ENCODE measurements at places on chromosomes 11 and 22. TPM values are rescaled to one million over a fixed set of nuclear protein-coding genes. Genes with fewer than 3 reads are reported as not detected.

DNA sequence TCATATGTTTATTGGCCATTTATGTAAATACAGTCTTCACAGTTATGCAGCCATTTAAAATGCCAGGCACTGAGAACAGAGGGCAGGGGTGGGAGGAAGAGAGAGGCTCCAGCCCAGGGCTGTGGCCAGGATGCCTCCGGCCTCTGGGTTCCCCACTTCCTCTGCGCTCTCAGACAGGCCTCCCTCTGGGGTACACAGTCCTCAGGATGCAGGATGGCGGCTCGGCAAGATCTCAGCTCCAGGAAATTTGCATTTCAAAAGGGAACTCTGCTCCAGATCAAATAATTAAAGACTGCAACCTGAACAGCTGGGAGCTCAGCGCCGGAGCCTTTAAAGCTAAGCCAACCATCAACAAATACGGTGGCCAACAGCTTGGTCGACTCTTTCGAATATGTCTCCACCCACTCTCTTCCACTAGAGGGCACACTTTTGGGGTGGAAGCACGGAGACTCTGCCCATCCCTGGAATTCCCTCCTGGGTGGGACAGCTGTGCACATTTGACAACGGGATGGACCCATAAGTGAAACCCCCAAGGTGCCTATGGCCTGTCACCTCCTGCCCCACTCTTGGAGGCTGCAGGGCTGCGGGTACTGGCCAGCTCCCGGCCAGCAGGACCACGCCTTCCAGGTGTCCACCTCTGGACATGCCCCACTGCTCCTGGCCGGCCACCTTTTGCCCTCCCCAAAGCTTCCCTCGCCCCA, 1044.7 kb downstream of the BRD1 start:
- DNase-seq: no peak

DNA sequence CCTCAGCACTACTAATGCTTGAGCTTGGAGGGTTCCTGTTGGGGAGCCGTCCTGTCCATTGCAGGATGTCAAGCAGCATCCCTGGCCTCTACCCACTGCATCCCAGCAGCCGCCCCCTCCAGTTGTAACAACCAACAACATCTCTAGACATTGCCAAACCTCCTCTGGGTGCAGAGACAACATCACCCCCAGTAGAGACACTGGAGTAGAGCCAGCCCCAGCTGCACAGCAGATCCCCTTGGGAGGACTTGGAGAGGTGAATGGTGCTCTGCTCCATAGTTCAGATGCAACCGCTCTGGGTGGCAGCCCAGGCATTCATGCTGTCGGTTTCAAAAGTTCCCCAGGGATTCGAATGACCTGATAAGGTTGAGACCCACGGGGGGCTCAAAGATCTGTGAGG, 259.0 kb downstream of the MN1 start:
- DNase-seq: no peak

TCN1 gene
- polyA plus RNA-seq: not detected

DNA sequence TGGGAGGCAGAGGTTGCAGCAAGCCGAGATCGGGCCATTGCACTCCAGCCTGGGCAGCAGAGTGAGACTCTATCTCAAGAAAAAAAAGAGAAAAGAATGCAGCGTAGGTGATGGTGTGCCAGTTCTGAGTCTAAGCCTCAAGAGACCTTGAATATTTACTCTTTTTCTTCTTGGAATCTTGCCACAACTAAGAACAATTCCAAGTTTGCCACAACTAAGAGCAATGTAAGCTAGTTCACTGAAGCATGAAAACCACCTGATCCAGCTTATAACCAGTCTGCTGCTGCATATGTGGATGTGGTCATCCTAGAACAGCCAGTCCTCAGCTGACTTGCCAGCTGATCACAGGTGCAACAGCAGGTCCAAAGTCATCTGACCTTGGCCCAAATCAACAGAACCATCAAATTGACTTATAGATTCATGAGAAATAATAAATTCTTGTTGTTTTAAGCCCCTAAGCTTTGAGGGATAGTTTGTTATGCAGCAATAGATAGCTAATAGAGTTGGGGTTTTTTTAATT, 25.4 kb upstream of the SEZ6L start:
- no peak for DNase-seq

OR8G1 gene
- polyA plus RNA-seq: not detected

DNA sequence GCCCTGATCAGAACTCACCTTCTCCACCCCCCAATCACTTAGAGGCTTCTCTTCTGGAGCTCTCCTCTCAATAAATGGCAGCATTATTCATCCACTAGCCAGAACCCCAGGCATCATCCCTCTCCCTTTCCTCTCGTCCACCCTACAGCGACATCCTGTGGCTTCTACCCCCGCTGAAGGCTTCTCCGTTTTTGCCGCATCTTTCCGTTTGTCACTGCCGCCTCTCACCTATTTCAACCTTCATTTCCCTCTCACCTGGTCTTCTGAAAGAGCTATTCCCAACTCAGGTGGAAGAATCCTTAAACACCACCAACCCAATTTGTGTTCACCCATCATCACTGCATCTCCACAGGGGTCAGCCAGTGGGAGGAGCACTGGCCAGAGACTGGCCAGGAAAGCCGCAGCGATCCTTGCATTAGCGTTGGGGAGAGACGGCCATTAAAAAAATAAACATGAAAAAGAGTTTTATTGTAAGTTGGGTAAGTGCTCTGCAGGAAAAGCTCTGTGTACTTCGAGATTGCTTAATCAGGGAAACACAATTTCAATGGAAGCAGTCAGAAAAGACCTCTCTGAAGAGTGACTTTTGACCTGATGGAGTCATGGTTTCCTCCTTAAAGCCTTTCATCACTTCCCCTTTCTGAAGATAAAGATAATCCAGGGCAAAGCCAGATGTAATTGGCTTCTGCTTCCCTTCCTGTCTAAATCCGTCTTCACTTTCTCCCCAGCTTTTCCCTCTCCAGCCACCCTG, 36.7 kb downstream of the SPATA19 start:
- no peak for DNase-seq

DNA sequence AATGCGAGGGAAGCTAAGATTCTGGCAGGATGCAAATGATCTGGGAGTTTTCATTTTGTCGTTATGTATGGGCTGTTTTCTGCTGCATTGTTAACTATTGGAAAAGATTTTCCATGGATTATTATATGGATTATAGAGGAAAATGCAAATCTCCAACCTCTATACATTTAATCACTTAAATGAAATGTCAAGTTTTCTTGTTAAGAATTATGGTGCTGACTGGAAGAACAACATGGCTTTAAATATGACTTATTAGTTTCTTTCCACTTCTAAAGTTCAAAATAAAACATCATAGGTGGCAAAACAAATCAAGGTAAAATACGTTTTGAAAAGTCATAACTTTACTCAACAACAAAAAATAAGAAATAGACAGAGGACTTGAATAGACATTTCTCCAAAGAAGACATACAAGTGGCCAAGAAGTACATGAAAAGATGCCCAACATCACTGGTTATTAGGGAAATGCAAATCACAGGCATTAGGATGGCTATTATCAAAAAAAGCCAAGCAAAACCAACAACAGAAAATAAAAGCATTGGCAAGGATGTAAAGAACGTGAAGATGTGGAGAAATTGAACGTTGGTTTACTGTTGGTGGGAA, 56.2 kb upstream of the CLDN5 start:
- no peak for DNase-seq

- no peak for DNase-seq
Measured at GRCh38 chr22:40792451-40792850, 26.7 kb downstream of the SLC25A17 start.

GRCh38 chr22:22702237-22703202, 58.1 kb downstream of the GGTLC2 start:
- no peak for DNase-seq

Measured in IMR-90 (cell line).